ENCODE measurements at places on chromosomes 12 and 14. TPM values are rescaled to one million over a fixed set of nuclear protein-coding genes. Genes with fewer than 3 reads are reported as not detected.

- DNase-seq, result no peak
These were observed 2.6 kb upstream of the NOS1 start for GRCh38 chr12:117363953-117364486.

DNA sequence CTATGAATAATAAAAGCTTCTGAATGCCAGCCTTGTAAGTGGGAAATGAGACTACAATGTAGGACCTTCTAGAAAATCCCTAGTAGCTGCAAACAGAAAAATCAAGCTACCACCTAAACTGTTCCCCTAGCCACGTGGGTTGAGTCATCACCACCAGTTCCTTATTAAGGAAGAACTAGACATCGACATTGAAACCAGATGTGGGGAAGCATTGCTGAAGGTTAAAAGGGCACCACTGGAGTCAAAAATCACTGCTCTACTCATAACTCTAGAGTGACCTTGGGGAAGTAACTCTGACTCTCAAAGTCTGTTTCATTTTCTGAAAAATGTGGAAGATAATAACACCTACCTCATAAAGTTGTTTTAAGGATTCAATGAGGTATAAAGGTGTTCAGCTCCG lies 9.4 kb upstream of the CNIH1 start:
- DNase-seq, result no peak

- DNase-seq, result peak; percentile 64
These were observed 52.7 kb downstream of the CYP46A1 start for GRCh38 chr14:99736603-99737371.

The TMEM106C gene
- total RNA-seq, result 48.1 TPM

- no peak for DNase-seq
These were observed 12.0 kb downstream of the NCOR2 start for GRCh38 chr12:124555168-124556073.

- DNase-seq, result no peak
These were observed 2.2 kb upstream of the FBXO33 start for GRCh38 chr14:39434401-39434800.
